ENCODE measurements at places on chromosomes 6 and 20.

- DNase-seq = no peak
Measured at GRCh38 chr20:25369529-25369928, 21.1 kb downstream of the ABHD12 start.

DNA sequence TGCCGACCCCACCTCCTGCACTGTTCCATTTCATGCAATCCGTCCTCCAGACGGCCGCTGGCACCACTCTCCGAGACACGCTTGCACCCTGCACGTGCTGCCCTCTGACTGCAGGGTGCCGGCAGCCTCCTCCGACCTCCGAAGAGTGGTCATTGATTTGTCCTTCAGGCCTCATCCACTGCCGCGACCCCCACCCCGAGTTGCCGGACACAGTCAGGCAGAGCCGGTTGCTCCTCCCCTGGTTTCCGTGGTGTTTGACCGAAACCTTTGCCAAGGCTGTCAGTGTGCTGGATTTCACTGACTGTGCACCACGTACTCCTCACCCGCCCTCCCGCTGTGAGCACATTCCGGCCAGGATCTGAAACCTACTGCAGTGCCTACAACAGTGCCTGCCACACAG is 156.4 kb upstream of the PDE10A start:
- DNase-seq = no peak

GRCh38 chr20:38588303-38588702 is 7.3 kb downstream of the ADIG start:
- DNase-seq = no peak

DNA sequence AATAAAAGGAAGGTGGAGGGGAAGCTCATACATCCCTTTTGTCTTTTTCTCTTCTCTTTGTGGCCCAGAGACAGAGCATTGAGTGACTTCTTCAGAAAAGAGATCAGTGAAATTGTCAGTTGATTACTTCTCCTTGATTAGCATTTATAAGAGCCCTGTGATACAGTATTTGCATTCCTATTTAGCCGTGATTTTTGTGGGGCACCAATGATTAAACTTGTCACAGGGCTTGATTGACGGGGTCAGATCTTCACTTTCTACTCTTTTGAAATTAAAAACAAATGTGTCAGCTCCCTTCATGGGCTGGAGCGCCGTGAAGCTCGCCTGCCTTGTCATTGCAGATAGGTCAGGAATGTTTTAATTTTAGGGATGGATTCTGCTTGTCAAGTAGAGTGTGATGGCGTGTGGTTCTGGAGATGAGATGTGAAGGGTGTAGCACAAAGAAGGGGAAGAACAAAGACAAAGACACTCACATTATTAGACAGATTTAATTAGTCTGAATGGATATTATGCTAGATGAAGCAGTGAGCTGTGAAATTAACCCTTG is 166.8 kb downstream of the ZNF217 start:
- DNase-seq = no peak

DNA sequence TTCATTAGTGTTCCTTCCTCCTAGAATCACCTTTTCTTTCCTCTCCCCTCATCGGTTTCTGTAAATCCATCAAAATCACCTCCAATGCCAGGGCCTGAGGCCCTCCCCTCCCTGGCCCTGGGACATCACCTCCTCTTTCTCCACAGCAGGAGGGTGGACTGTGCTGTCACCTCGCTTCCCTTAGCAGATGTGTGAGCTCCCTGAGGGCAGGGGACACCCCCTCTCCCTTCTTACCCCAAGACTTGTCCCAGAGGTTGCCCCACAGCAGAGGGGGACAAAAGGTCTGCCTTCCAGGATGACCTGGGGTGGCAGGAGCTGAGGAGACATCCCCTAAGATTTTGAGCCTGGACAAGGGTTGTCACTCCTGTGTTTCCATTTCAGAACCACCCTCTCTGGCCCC is 5.9 kb downstream of the ULBP1 start:
- no peak for DNase-seq

- DNase-seq = peak; percentile 82
Measured at GRCh38 chr6:26571592-26572296, 25.0 kb upstream of the ABT1 start.

DNA sequence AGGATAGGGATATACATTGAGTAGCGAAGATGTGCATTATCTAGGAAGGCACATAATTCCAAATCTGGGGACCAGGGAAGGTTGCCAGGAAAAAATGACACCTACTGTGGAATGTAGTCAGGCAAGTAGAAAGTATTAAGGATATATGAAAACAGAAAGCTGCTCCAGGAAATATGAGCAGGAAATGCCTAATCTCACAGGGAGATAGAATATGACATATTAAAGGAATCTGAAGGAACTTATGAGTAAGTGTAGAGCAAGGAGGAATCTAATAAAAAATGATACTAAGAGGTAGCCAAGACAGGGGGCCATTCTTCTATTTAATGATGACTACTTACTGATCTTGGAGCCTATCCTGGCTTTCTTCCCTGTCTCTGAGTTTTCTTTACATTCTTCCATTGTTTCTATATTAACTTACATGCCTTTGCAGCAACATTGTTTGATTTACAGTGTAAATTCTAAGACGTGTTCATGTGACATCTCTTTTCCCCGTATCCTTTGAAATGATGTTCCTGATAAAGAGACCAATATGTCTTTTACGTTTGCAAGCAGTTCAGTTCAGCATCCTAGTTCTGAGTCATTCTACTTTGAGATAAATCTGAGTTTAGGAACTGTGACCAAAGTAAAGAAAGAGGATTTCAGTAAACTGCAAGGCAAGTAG is 58.6 kb downstream of the TINAG start:
- no peak for DNase-seq

- DNase-seq = no peak
Measured at GRCh38 chr6:81682858-81683620, 69.4 kb downstream of the TENT5A start.

GRCh38 chr20:32155017-32155981 is 45.8 kb downstream of the TM9SF4 start:
- peak; percentile 36 for DNase-seq

DNA sequence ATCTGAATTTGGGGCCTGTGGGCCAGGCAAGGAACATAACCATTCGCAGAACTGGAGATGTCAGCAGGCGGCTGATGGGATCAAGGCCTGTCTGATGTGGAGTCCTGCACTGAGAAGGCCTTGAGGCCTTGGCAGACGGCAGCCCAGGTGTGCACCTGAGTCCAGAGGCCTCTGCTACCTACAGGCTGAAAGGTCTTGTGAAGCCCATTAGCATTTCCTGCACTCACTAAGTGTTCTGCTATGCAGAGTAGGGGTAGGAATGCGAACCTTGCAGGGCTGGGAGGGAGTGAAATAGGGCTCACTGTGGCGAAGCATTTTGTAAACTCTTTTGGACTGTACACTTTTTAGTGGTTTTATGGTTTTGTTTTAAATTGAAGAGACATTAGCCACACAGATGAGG is 48.3 kb upstream of the RNF24 start:
- DNase-seq = no peak

- DNase-seq = peak; percentile 53
Measured at GRCh38 chr6:31769684-31770371, 7.3 kb downstream of the VWA7 start.

DNA sequence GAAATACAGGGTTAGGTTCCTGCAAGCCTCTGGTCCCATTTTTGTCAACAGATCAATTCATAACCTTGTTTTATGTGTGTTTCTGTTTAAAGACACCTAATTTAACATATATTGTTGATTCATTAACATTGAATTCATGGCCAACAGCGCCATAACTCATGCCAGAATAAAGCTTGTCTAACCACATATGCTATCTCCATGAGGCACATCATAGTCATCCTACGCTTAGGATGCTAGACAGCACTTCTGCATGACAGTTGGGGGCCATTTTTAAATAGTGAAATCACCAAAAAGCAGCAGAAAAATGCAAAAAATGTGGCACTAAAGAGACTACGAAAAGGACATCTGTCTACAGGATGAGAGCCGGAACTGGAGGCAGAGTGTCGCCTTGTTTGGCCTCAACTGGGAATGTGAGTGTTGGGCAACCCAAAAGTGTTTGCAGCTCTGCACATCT is 37.9 kb downstream of the TRAM2 start:
- DNase-seq = no peak

DNA sequence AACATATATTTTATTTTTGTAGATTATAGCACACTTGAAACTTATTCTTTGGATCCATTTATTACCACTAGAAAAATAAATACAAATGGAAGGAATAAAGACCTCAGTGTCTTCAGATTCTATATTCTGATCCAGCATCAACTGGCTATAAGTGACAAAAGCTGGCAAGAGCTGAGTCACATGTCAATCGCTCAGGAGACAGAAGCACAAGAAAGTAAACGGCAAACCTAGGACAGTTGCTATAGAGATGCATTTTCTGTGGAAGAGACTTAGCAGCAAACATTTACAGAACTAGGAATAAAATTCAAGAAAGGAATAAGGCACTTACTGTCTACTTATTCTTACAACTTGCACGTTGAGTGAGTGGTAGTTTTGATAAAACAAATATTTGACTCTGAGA is 230.4 kb downstream of the CLVS2 start:
- DNase-seq = no peak

GRCh38 chr20:49671433-49671832 is 42.2 kb downstream of the B4GALT5 start:
- DNase-seq = no peak

GRCh38 chr6:151147118-151147832 is 92.5 kb upstream of the AKAP12 start:
- no peak for DNase-seq

- DNase-seq = no peak
Measured at GRCh38 chr20:44691424-44692423, 23.4 kb upstream of the CCN5 start.

GRCh38 chr6:52524918-52525317 is 51.9 kb downstream of the TRAM2 start:
- DNase-seq = no peak

GRCh38 chr6:18961566-18961965 is 574.4 kb downstream of the RNF144B start:
- DNase-seq = no peak

DNA sequence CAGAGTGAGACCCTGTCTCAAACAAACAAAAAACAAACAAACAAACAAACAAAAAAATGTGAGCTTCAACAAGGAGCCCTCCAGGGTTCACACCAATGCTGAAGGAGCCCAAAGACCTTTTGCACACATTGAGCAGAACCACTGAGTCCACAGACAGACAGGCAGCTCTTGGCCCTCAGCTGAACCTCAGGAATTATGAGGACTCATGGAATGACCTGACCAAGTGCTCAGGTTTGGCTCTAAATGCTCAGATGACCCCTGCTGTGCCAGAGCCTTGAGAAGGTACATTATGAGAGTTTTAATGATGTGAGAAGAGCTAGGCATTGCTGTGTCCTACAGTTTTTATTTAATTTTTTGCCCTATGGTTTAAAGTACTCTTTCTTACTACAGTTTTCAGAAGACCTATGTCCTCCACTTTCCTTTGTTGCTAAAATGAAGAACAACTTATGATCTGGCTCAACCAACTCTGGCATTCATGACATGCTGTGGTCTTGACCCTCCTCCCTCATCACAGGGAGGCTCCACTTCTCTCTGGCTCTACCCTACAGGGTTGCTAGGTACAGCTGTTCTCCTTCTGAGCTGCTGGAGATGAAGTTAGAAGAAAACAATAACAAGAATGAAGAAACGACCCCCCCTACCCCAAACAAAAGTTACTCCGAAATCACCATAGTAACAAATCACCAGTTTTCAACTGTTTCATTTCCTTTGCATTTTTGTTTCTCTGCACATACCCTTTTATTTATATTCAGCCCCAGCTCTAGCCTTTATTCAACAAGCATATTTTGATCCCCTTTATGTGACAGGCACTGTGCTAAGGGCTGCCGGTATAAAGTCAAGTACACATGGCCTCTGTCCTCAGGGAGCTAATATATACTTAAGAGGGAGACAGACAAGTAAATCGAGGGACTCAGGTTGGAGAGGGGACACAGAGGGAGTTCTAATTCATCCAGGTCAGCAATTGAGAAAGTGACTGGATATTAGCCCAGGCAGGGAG is 128.7 kb upstream of the TRAF3IP2 start:
- no peak for DNase-seq

- peak; percentile 61 for DNase-seq
Measured at GRCh38 chr6:154092326-154092962, 53.4 kb downstream of the OPRM1 start.

GRCh38 chr20:17856024-17856564 is 112.5 kb downstream of the SNX5 start:
- DNase-seq = no peak

GRCh38 chr20:59043698-59044097 is 1.1 kb upstream of the PRELID3B start:
- DNase-seq = no peak

- DNase-seq = no peak
Measured at GRCh38 chr6:157755746-157756411, 67.2 kb upstream of the SNX9 start.

DNA sequence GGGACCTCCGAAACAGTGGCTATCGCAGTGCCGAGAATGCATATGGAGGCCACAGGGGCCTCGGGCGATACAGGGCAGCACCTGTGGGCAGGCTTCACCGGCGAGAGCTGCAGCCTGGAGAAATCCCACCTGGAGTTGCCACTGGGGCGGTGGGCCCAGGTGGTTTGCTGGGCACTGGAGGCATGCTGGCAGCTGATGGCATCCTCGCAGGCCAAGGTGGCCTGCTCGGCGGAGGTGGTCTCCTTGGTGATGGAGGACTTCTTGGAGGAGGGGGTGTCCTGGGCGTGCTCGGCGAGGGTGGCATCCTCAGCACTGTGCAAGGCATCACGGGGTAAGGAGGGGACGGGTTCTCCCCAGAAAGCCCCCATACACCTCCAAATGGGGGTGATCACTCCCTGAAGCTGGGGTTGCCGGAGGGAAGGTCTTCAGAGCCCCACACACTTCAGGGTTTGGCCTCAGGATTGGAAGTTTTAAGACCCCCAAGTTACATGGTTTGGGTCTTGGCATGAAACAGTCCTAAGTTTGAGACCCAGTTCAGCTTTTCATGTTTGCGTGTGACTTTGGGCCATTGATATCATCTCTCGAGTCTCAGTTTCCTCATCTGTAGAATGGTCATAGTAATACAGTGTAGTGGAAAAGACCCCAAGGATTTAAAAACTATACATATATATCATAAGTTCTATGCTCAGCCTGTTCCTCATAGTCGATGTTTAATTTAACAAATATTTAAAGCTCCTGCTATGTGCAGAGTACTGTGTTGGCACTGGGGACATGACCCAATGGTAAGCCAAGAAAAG is 4.3 kb downstream of the BPIFB4 start:
- no peak for DNase-seq

- no peak for DNase-seq
Measured at GRCh38 chr6:150236114-150236513, 93.3 kb downstream of the PPP1R14C start.
